ENCODE measurements at places on chromosomes 2 and 18.

DNA sequence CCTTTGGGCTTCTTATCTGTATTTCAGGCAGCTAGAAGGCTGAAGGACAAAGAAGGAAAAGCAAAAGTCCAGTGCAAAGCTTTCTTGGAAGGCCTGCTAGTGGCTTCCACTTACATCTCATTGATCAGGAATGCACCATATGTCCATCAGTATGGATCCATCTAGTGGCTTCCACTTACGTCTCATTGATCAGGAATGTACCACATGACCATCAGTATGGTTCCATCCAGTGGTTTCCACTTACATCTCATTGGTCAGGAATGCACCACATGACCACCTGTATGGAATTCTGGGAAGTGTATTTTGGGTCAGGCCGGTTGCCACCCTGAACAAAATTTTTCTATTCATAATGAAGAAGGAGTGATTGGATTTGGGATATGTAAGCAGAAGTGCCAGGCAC, 70.6 kb downstream of the LYPD6 start:
- no peak for DNase-seq

DNA sequence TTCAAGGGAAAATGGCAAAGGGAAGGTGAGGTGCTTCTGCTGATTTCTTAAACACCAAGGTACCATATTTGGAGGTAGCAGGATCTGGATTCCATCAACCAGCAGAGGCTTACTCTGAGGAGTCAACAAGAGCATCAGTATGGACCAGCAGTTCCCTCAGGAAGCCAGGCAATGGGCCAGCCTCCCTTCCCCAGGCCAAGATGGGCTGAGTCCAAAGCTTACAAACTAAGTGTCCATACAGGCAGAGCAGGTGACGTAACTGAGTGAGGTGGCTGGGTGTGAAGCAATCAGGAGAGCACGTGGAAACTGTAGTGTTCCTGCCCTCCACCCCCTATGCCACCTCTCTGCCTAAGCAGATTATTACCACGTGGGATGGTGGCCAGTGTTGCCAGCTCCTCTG, 134.2 kb upstream of the HNRNPA3 start:
- DNase-seq, result no peak

GRCh38 chr2:203971251-203971650, 34.7 kb downstream of the ICOS start:
- DNase-seq, result no peak

DNA sequence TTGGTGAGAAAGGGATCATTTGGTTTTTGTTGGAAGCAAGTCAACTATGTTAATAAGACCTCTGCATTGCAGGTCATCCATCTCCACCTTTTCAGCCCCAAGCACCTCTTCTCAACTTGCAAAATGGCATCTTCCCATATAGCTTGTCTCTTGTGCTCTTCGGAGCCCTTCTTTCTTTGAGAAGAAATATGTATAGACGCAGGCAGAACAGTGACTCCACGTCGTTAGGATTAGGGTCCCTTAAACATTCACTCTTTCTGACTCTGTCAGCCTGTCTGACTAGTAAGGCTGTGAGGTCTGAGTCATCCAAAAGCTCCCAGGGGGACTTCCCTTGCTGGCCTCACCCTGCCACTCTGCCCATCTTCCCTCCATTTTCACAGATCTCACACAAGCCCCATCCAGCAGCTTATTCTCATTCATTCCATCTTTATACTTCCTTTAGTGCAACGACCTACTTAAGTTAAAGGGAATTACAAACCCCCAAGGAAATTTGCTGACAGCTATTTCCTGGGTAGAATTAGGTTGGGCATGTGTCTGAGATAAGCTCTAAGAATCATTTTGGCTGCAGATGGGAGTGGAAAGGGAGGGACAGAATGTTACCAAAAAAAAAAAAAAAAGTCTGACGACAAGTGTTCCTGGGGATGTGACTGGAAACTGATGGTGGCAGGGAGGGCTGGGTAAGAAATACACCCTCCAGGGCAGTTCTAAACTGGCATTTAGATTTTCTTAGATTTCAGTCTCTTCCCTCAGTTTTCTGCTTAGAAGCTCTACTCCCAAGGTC, 37.7 kb upstream of the MEX3C start:
- DNase-seq, result no peak

GRCh38 chr2:157319795-157320194, 5.8 kb downstream of the ERMN start:
- DNase-seq, result no peak

GRCh38 chr2:46921676-46922448, 6.3 kb upstream of the MCFD2 start:
- DNase-seq, result no peak

DNA sequence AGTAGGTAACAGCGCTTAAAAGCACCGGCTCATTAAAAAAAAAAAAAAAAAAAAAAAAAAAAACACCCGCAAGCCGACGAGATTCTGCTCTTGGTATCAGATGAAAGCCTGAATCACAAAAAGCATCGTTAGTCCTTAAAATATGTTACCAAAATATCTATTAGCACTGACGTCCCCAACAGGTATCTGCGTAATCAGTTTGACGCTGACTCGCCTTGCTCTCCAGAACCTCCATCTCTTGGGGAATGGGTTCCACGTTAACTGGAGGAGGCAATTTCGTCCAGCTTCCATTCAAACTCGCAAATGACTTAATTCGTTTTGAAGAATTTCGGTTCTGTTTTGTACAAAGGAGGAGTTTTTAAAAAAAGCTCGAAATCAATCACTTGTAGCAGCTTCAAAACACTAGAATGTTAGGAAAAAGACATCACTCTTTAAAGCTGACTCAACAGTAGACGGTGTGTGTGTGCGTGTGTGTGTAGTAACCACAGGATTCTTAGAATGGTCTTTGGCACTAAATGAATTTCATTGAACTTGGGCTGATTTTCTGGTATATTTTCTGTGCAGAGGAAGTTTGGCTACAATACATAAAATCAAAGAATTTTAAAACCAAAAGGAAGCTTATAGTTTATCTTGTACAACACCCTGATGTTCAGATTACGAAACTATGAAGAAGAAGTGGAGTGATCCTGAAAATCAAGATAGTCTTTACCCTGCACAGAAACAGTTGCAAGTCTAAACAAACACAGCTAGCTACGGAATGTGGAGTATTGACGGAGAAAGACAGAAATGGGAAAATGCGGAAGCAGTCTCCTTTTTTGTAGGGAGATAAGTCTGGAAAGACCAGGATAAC, 1.1 kb upstream of the PGAP1 start:
- no peak for DNase-seq

DNA sequence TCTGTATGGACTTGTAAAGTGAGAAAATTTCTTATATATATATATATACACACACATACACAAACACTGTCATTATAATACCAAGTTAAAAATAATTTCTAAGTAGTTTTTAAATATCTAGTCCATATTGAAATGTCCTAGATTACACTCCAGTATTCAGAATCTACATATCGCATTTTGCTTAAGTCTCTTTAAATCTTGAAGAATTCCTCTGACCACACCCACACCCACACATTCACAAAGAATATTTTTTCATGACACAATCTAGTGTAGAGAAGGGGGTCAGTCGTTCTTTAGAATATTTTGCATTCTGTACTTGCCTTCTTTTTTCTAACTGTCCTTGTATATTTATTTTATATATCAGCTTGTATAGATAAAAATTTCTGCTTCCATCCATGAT, 509.7 kb downstream of the CCDC85A start:
- DNase-seq, result no peak

DNA sequence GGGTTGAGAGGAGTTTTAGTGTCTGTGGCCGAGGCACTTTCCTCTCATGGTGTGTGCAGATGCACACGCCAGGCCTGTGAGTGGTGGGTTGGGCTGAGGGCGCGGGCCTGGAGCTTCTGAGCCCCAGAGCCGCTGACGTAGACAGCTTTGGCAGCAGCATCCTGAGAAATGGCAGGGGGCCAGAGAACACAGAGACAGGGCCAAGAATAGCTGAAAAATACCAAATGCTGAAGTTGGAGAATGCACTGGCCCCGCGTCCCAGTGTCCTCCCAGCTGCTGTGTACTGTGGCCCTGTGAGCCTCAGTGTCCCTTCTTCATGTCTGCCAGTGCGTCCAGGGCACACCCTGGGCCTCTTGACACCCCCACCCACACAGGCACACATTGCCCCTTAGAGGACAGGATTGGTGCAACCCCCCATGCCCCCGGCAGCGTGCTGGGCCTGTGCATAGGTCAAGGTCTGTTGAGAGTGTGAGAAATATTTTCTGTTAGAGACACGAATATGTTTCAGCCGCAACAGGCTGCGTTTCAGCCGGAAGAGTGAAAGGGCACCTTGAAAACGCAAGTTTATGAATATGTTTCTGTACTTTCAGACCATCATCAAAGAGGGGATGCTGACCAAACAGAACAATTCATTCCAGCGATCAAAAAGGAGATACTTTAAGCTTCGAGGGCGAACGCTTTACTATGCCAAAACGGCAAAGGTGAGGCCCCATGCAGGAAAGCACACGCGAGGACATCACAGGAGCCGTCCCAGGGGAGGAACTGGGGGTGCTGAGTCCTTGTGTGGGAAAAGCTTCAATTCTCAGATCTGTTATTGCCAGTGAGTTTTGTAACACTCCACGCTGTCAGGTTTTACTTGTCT, 33.6 kb downstream of the DGKD start:
- no peak for DNase-seq

GRCh38 chr2:69095305-69095704, 82.3 kb downstream of the ANTXR1 start:
- DNase-seq, result no peak

DNA sequence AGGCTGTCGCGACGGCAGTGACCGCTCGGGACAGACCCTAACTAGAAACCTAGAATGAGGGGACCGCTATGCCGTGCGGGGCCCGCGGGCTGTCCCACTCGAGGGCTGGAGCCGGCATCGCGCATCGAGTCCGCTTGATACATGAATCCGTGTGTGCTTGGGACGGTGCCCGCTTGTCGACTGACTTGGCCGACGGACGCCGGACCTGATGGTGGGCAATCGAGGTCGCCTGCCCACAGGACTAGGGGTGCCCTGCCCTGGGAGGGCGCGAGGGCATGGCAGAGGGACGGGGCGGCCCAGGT, 749 bp upstream of the PTMA start:
- no peak for DNase-seq

- no peak for DNase-seq
Observed at GRCh38 chr2:59301466-59302402, 1060.6 kb upstream of the FANCL start.

- DNase-seq, result no peak
Observed at GRCh38 chr2:172070936-172071335, 14.4 kb upstream of the DLX1 start.

DNA sequence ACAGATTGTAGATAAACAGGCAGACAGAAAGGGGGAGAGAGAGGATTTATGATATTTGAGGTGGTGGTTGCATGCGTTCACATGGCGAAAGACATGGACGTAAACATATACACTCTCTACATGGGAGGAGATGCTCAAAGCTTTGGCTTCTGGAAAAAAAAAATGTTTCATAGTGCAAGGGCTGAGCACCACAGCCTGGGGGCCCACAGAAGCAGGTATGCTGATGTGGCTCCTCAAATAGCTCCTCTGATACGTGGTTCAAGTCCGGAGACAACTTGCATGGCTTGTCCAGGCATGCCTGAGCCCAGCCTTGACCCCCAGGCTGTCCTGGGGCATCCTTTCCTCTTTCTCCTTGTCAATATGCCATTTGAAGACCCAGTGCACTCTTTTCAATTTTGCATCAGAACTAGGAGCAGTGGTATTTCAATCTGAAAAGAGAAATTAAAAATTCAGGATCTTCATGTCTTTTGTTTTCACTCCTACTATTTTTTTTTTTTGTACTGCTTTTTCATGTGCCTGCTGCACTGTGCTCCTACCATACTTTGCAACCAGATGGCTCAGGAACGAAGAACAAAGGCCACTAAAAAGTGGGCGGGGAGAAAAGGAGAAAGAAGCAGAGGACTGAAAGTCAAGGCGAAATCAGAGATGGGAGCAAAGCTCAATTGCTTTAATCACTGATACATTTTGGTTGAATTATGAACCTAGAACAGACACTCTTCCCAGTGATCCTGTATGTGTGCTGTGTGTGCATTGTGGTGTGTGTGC, 495.7 kb upstream of the TCF4 start:
- DNase-seq, result no peak

DNA sequence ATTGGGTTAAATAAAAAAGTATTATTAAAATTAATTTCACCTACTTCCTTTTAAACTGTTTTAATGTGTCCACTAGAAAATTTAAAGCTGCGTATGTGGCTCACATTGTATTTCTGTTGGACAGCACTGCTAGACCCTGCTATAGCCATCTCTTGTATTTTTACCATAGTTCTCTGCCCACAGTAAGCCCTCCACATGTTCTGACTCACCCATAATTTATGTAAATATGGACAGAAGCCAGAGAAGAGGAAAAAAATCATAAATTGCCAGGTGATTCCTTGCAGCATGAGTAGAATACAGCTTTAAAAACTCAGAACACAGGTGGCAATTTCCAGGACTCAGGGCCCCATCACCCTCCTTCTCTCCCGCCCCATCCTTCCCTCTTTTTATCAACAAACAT, 142.4 kb upstream of the MEX3C start:
- DNase-seq, result no peak

DNA sequence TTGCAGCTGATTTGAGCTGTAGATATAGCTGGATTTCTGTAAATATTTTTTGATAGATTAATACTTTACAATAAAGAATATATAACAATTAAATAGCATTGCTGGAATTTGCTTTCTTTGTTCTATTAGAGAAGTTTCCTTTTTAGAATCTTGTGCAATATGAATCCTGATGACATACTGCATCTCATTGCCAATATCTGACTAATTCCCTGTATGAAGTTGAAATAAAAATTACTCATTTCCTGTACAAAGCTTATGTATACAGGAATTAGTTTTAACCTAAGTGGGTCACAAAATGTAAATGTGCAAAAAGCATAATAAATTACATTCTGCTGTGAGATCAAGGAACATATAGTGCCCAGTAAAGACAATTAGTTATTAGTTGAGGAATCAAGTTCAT, 72.8 kb upstream of the TMEFF2 start:
- DNase-seq, result no peak

DNA sequence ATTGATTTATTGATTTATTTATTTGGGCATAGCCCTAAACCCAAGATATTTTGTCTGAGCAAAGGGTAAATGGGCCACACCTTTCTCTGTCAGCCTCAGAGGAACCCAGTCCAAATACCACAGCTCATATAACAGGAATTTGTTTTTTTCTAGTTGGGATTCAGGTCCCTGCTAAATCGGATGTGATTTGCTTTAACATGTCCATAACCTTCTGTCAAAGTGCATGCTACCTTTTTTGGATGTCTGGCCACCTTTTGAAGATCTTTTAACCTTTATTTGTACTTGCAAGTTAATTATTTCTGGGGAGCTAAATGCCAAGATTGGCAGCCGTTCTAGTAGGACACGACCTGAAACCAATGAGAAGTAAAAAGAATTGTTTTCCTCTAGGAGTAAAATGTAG, 303.2 kb upstream of the UBE2E3 start:
- no peak for DNase-seq

- no peak for DNase-seq
Observed at GRCh38 chr2:122660786-122661634, 905.6 kb downstream of the TSN start.

- no peak for DNase-seq
Observed at GRCh38 chr2:79009388-79009787, 16.1 kb upstream of the REG3G start.

GRCh38 chr18:12113999-12114646, 20.5 kb downstream of the ANKRD62 start:
- DNase-seq, result no peak

GRCh38 chr18:49815927-49816326, 2.6 kb upstream of the ACAA2 start:
- no peak for DNase-seq

All from stimulated activated CD8-positive, alpha-beta memory T cell treated with anti-CD3 and anti-CD28 coated beads, Interleukin-7, amount 100 ng/mL, for 1 hour (primary cell).